ENCODE measurements at places on chromosomes 6 and 20. TPM values are rescaled to one million over a fixed set of nuclear protein-coding genes. Genes with fewer than 3 reads are reported as not detected.

KCNK5 gene
- 3.1 TPM for total RNA-seq

MTCH1 gene
- 109 TPM for total RNA-seq

AIF1 gene
- total RNA-seq = 46.1 TPM

ARHGAP18 gene
- total RNA-seq = 12.0 TPM

PRDM1 gene
- 28.9 TPM for total RNA-seq

CCN2 gene
- total RNA-seq = not detected
